ENCODE measurements at places on chromosomes 5 and 9. TPM values are rescaled to one million over a fixed set of nuclear protein-coding genes. Genes with fewer than 3 reads are reported as not detected.

IRX1 gene
- 16.7 TPM for total RNA-seq

FBP1 gene
- 0.99 TPM for total RNA-seq

NR6A1 gene
- total RNA-seq: 3.1 TPM

JAKMIP2 gene
- 0.23 TPM for total RNA-seq

FOXD4L4 gene
- total RNA-seq: not detected

IFNB1 gene
- not detected for total RNA-seq

FBXW2 gene
- 25.9 TPM for total RNA-seq

SHB gene
- total RNA-seq: 27.6 TPM

RNF180 gene
- total RNA-seq: 13.9 TPM

Data from lower leg skin (tissue), 4 donors.